Body of pancreas (tissue), 4 donors: ENCODE measurements at places on chromosomes 1 and 21.

DNA sequence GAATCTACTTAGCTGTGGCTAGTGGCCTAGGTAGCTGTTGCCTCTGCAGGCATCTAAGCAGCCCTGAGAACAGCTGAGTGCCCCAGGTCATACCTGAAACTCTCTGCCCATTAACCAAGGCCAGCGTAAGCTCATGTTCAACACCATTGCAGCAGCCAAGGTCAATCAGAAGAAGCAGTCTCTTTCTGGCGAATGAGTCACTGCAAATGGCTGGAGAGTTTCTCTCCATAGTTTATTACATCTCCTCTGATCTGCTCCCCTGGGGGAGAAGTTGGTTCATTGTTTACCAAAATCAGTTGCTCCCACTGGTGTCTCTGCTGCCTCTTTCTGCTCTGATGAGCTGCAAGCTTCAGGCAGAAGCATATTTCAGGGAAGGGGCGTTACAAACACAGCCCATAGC lies 6.9 kb upstream of the BCL9 start:
- DNase-seq: no peak

DNA sequence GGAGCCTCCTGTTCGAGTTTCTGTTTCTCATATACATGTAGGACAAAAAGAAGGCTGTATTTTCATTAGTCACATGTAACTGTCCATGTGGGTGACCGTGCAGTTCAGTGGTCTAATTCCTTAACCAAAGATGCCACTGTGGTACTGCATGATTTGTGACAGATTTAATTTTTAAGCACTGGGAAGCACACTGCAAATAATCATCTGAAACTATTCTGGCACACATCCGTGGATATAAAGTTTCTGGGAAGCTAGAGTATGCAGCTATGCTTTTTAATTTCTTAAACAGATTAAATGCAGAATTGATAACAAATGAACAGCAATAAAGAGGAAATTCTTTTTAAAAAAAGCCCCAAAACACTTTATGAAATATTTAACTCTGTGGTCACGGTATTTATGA lies 254.8 kb downstream of the LMO4 start:
- no peak for DNase-seq

DNA sequence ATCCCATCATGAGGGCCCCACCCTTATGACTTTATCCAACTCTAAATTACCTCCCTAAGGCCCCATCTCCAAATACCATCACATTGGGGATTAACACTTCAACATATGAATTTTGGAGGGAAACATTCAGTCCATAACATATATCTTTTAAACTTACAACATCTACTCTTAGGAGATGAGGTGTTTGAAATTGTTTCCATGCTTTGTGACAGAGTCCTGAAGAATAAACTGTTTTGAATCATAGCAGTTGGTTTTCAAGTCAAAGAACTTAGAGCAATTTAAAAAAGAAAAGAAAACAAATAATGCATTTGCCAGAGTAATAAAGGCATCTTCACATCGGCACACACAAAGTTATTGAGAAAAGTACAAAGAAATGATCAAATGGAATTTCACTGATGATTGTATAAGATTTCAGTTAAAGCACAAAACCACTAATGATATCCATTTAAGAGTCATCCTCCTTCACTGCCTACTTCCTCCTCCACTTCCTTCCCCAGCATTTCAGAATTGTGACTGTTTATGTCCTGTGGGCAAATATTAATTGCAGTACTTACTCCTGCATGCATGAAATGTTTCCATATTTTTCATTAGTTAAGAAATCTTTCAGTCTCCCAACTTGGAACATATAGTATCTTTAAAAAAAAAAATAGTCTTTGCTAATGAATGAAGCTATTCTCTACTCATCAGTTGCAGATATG lies 202.0 kb downstream of the LRRC40 start:
- no peak for DNase-seq

- DNase-seq: no peak
These were observed 19.6 kb upstream of the SLC30A1 start for GRCh38 chr1:211598514-211598913.

DNA sequence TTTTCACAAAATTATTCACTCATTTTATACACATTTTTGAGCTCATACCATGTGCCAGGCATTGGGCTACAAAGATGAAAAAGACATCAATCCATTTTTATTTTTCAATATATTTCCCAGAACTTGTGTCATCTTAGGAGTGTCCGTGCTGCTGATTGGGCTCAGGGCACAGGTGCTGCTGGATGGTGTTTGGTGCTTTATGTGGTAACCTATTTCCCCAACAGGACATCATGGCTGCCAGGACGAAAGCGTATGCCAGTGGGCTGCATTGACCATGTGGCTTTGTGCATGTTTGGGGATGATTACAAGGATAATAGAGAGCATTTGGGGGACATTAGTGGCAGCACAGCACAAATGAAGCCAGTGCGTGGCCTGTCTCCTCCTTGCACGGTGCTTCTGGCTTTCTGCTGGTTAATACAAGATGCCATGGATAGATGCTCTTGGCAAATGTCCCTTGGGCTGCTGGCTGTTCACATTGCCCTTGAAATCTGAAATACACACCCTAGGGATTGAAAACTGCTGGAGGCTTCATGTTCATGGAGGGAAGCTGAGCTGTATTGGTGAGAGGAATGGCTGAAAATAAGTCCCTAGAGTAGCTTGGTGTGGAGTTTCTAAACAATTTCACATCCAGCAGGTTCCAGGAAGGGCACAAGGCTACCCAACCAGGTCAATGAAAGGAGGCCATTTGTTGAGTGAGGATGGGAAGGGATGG lies 52.3 kb downstream of the TENT5C start:
- no peak for DNase-seq

GRCh38 chr1:67821263-67821662 lies 12.0 kb downstream of the GNG12 start:
- DNase-seq: no peak

- no peak for DNase-seq
These were observed 73.0 kb downstream of the SWT1 start for GRCh38 chr1:185229981-185230380.

GRCh38 chr1:205258261-205258691 lies 30.5 kb downstream of the TMCC2 start:
- no peak for DNase-seq

DNA sequence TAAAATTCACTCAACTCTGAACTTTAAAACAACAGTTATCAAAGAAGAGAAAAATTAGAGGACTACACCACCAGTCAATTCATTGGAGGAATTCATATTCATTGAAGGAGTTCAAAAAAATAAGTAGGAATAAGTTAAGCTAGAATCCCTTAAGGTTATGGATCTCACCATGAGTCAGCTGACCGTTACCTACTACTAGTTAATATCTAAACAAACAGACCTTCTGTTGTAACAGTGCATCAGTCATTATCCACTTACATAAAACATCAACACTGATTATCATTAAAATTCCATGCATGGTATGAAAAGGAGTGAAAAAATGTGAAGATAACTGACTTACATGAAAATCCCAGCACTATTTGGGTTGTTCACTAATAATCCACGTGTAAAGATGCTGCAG lies 44.9 kb downstream of the FOXJ3 start:
- DNase-seq: no peak

GRCh38 chr1:66947267-66947666 lies 22.5 kb downstream of the MIER1 start:
- DNase-seq: no peak

- no peak for DNase-seq
These were observed 10.1 kb downstream of the ZNF644 start for GRCh38 chr1:91011726-91012125.

- DNase-seq: peak; percentile 57
These were observed 23.2 kb downstream of the NUAK2 start for GRCh38 chr1:205298191-205298994.
